ENCODE measurements at places on chromosomes 3 and 15. TPM values are rescaled to one million over a fixed set of nuclear protein-coding genes. Genes with fewer than 3 reads are reported as not detected.

LMCD1 gene
- 25.8 TPM for total RNA-seq

EPHA3 gene
- total RNA-seq, result not detected

ABHD10 gene
- 31.3 TPM for total RNA-seq

GPR87 gene
- total RNA-seq, result 0.33 TPM

GPR176 gene
- 56.6 TPM for total RNA-seq

GUCA1C gene
- total RNA-seq, result not detected

DLG1 gene
- total RNA-seq, result 54.2 TPM

FGF12 gene
- total RNA-seq, result 1.6 TPM

ZNF860 gene
- 0.98 TPM for total RNA-seq

SYNPR gene
- total RNA-seq, result not detected

STRA6 gene
- total RNA-seq, result 0.65 TPM

GOLGA6L10 gene
- total RNA-seq, result 0.65 TPM

CLEC3B gene
- 2.6 TPM for total RNA-seq
